NCI-H748 treated with DMSO at 0.1 percent for 48 hours (cell line): ENCODE measurements at places on chromosomes 13 and 19.

DNA sequence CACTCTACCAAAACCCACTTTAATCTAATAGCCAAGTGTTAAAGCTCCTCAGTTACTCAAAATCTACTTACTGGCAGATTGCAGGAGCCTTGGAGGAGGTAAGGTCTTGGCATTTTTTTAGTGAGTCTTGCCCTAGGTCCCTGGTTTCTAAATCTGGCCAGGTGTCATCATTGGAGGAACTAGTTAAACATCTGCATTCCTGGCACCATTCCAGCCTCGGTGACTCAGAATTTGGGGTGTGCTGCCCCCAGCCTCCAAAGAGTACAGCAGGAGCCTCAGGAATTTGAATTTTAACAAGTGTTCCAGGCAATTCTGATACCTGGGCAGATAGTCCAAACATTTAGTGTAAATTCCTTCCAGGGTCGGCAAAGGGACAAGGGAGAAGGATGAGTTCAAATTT, 37.4 kb downstream of the KLF5 start:
- DNase-seq = no peak

- no peak for DNase-seq
Observed at GRCh38 chr19:37227996-37228395, 10.0 kb downstream of the ZNF383 start.

- DNase-seq = no peak
Observed at GRCh38 chr19:39171479-39172465, 25.0 kb upstream of the NCCRP1 start.

- no peak for DNase-seq
Observed at GRCh38 chr13:75129331-75129730, 352.6 kb downstream of the TBC1D4 start.

- DNase-seq = no peak
Observed at GRCh38 chr13:19183676-19184075, 2.1 kb upstream of the TUBA3C start.
